A172 (cell line): ENCODE measurements at places on chromosomes 16 and 17.

DNA sequence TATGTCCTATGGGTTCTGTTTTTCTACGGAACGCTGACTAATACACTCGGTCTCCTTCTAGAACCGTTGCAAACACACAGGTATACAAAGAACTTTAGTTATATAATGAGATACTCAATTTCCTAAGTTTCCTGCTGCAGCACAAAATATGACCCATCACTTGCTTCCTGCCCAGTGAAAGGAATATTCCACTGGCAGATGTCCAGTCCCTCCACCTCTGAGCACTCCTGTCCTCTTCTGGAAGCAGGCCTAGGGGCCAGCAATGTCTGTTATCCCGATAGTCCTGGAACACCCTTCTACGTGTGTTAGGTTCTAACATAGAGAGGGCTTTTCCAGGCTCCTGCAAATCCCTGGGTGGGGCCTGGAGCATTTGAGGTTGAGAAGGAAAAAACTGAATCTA lies 32.7 kb downstream of the ADAMTS18 start:
- DNase-seq = no peak

DNA sequence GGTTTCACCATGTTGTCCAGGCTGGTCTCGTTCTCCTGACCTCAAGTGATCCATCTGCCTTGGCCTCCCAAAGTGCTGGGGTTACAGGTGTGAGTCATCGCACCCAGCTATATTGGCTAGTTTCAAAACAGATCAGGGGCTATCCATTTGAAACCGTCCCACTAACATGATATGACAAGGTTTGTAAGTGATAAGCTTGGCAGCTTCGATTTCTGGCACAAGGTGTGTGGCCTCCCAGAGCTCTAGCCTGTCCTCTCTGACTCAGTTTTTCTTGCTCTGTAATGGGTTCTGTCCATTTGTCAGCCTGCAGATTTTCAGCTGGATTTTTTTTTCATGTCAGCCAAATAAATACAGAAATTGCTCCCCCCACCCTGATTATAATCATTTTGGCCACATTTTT lies 31.8 kb upstream of the TENT4B start:
- no peak for DNase-seq

GRCh38 chr16:79792664-79793351 lies 192.3 kb upstream of the MAF start:
- DNase-seq = no peak

DNA sequence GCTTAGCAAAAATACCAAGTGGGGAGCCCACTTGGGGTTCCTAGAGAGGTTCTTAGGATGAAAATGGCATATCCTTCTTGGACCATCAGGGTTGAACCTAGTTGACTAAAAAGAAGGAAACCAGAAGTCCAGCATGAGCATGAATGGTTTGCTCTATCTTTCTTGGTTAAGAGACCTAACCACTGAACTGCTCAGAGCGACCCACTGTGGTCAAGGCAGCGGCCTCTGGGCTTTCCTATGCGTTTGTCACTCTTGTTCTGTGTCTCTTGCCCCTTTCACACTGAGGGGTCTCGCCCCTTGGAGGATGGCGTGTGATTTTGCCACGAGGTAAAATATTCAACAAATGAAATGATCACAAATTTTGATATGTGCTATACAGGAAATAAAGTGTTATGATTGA lies 526 bp upstream of the BORCS6 start:
- peak; percentile 35 for DNase-seq

- no peak for DNase-seq
These were observed 42.6 kb upstream of the RPL38 start for GRCh38 chr17:74160656-74161502.

DNA sequence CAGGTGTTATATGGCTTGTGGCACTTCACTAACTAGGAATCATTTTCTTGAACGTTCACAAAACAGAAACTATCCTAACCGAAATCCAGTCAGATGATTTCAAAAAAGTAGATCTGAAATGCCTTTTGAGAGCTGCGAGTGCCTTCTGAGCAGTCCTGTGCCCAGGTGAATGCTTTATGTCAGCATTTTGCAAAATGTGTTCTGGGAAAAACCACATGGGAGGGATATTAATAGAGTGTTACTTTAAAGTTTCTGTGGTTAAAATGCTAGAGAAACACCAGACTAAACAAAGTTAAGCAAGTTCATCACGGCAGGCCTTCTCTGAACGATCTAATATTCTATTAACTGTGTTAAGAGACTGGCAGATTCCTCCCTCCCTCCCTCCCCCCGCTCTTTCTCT lies 15.8 kb upstream of the RGS9 start:
- no peak for DNase-seq

GRCh38 chr16:62539657-62540056 lies 503.4 kb upstream of the CDH8 start:
- no peak for DNase-seq

DNA sequence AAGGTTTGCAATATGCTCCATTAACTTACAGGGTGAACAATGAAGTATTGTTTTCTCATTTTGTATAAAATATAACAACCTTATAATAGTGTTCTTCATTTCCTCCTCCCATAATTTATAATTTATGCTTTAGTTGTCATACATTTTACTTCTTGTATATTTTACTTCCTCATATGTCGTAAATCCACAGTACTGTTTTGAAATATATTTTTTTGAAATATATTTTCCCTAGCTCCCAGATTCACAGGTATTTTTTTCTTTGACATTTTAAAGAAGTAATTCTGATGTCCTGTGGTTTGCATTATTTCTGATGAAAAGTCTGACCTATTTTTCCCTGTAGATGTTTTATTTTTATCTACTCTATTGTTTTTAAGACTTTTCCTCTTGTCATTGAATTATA lies 52.7 kb downstream of the VMP1 start:
- no peak for DNase-seq

GRCh38 chr17:8643855-8644506 lies 13.5 kb upstream of the MYH10 start:
- no peak for DNase-seq

DNA sequence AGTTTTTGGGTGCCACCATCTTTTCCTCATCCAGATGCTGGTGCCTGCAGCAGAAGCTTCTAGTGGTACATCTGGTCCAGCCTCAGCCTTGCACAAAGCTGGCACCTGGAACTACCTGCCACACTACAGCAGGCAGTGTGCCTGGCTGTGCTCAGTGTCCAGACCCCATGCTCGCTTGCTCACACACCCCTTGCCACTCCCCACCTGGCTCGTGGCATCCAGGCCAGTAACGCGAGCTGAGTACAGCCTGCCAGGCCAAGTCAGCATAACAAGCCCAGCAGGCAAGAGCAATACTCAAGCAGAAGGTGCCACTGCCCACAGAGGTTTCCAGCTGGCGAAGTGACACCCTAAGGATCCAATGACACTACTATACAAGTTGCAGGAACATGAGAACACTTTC lies 29.7 kb upstream of the KIF2B start:
- no peak for DNase-seq

- peak; percentile 73 for DNase-seq
These were observed 1.7 kb downstream of the SLFN5 start for GRCh38 chr17:35244341-35245195.

GRCh38 chr16:79758615-79759346 lies 158.2 kb upstream of the MAF start:
- no peak for DNase-seq
